RWPE1 (cell line): ENCODE measurements at places on chromosomes 7 and 10.

DNA sequence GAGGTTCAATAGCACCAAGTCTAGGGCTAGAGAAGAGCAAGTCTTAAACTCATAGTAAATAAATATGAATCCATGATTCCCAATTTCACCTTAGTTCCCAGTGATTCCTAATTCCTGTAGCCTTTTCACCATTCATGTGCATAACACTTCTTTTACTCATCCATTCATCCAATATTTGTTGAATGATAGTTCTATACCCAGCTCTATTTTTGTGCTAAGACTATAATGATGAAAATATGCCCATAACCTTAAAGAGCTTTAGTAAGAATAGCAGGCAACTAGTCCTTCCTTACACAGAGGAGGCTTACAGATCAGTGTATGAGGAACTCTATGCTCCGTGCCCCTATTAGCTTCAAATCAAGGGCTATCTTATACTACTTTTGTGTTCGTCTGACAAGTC lies 280.2 kb upstream of the CHRM2 start:
- no peak for DNase-seq

DNA sequence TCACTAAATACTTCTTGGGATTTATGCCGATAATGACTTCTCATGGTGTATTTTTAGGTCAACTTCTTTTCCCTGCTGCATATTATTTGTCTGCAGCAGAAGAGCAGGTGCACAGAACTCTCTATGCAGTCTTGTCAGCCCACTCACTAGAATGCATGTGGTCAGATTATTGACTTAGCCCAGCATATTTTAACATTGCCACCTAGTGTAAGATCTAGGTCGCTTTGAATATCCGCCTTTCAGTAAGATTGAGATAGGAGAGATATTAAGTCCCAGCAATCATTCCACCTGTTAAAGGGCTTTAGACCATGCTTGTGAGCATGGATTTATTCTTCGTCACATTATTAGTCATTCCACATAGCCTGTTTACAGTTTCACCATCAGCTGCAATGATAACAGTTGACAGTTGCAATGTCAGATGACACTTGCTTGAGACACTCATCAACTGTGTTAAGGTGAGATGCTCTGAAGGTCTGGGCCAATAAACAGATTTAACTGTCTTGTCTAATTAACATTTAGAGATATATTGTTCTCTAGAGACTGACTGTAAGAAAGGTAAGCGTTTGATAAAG lies 491.7 kb downstream of the ARL4A start:
- DNase-seq: no peak

DNA sequence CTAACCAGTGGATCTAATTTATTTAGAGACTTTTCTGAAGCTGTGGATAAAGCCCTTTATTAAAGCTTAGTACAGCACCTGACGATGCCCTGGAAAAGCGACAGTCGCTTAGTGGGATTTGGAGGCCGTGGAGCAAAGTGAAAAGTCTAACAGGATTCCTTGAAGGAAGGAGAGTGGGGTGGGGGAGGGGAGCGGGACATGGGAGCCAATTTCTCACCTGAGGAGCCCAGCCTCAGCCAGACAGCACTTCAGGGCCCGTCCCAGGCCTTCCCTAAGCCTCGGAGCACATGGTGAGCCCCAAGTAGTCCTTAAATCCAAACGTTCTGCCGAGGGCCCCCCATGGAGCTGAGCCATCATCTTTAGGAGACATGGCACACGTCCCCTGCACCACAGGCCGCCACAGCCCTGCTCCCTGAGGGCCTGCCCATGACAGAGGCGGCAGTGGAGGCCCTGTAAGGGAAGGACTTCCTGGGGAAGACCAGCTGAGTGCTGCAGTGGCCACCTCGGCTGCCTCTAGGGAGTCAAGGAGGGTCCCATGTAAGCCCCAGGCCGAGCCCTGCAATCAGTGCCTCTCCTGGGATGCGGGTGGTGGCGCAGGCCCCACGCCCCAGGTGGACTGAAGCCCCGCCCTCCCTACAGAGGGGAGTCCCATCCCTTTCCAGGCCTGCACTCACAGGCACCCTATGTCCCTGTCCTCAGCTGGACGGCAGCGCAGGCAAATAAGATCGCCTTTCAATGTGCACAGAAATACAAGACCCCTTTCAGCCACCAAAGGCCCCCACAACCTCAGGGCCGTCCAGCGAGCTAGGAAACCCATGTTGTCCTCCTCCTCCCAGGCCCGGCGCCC lies 187.0 kb downstream of the MAD1L1 start:
- no peak for DNase-seq

DNA sequence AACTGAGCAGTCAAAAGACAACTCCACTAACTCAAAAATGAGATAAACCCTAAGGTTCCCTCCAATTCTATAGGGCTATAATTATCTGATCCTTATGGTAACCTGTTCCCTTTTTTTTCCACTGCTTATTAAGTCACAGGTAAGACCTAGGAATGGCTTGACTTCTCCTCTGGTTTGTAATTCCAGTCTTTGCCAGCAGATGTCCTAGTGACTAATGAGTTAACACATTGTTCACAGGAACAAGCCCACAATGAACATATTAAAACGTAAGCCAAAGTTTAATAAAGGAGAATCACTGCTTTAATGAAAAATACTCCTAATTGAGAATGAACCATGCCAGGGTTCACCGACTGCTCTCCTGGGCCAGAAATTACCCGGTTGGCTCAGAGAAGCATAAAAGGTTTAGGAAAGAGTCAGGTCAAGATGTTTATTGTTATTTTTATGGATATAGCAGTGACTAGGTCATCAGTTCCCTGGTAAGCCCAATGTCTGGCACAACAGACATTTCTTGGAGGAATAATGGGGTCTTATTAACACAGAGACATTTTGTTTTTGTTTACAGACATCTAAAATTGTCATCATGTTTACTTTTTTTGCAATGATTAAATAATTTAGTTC lies 120.1 kb downstream of the ELAPOR2 start:
- DNase-seq: peak; percentile 28

GRCh38 chr7:5479431-5479745 lies 55.8 kb upstream of the TNRC18 start:
- no peak for DNase-seq

- DNase-seq: no peak
These were observed 56.4 kb downstream of the HIPK2 start for GRCh38 chr7:139721417-139721816.
